ENCODE measurements at places on chromosomes 7 and 10. TPM values are rescaled to one million over a fixed set of nuclear protein-coding genes. Genes with fewer than 3 reads are reported as not detected.

DNA sequence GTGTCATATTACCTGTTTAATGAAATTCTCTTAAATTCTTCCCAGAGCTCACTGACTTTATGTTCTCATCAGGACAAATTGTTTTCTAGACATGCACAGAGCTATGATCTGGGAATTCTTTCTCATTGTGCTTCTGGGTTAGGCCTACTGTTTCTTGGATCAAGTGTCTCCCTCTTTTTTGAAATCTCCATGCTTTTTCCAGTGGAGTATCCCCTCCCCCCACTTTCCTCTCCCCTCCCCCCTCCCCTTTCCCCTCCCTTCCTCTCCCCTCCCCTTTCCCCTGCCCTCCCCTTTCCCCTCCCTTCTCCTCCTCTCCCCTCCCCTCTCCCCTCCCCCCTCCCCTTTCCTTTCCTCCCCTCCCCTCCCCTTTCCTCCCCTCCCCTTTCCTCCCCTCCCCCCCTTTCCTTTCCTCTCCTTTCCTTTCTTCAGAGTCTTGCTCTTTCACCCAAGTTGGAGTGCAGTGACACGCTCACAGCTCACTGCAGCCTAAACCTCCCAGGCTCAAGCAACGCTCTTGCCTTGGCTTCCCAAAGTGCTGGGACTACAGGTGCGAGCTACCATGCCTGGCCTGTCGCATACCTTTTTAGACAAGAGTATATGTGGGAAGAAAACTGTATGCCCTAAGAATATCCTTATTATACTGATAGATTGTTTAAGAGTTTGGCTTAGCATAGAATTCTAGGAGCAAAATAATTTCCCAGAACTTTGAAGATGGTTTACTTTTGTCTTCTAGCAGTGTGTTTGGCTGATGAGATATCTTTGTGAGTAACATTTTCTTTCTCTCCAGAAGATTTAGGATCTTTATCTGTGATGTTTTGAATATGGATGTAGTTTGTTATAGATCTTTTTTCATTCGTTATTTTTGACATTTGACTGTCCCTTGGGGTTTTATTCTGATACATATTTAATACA lies 2.5 kb downstream of the DYNC2I1 start:
- no peak for DNase-seq

GRCh38 chr7:2993868-2994267 lies 49.8 kb downstream of the CARD11 start:
- no peak for DNase-seq

The ASZ1 gene
- not detected for total RNA-seq

The SGPL1 gene
- 31.0 TPM for total RNA-seq
